ENCODE measurements at places on chromosomes 16 and 17.

DNA sequence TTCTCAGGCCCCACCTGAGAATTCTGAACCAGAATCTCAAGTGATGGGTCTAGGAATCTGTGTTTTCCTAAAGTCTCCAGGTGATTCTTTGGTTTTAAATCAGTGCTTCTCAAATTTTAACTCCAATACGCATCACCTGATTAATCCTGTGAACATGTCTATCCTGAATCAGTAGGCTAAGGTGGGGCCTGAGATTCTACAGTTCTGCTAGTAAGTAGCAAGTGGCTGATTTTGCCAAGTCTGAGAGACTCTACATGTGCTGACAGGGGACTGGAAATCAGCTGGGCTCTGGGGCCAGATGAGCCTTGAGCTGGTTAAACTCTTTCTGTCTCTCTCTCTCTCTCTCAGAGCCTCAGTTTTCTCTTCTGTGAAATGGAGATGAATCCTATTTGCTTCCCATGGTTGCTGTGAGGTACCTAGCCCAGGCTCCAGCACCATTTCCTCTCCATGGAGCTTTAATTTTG lies 9.0 kb downstream of the CCR7 start:
- DNase-seq, result peak; percentile 1

GRCh38 chr17:61794792-61795191 lies 68.5 kb downstream of the BRIP1 start:
- no peak for DNase-seq

GRCh38 chr17:4716081-4716480 lies 5.6 kb downstream of the ARRB2 start:
- no peak for DNase-seq

- DNase-seq, result no peak
These were observed 32.0 kb upstream of the ENDOV start for GRCh38 chr17:80382956-80383355.

- DNase-seq, result no peak
These were observed 51.9 kb downstream of the ABCA8 start for GRCh38 chr17:68903286-68903685.

DNA sequence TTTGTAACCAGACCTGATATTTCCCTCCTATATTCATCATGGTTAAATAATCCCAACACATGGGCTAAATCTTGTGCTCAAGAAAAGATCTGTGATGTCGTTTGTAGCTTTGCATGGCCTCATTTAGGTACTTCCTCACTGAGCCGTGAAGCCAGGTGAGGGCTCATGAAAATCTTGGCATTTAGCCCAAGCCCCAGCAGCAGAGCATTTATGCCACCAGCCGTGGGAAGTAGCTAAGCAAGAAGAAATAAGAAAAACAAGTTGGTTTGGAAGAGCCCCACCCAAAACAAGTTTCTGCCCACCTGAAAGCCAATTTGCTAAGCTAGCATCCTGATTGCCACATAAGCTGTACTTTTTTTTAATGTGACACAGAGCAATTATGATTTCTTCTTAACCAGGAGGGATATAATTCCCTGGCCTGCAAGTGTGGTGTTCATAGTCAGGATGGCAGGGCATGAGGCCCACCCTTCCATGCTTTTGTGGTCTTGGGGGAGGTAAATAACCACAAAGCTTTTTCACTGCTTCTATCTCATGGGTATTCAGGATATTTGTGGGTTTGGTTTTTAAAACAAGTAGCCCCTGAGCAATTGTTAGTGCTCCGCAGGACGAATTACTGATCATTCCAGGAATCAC lies 10.5 kb downstream of the TMIGD1 start:
- DNase-seq, result no peak

GRCh38 chr17:4706121-4706520 lies 2.2 kb upstream of the PELP1 start:
- no peak for DNase-seq

DNA sequence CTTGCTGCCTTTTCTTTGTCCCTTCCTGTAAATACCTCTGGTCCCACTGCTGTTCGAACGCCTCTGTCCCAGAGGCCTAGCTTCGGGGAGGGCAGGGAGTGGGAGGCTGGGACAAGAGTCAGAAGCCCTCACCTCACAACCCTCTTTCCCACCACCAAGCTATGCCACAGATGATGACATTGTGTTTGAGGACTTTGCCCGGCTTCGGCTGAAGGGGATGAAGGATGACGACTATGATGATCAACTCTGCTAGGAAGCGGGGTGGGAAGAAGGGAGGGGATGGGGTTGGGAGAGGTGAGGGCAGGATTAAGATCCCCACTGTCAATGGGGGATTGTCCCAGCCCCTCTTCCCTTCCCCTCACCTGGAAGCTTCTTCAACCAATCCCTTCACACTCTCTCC lies 10.4 kb downstream of the ARRB2 start:
- DNase-seq, result no peak

DNA sequence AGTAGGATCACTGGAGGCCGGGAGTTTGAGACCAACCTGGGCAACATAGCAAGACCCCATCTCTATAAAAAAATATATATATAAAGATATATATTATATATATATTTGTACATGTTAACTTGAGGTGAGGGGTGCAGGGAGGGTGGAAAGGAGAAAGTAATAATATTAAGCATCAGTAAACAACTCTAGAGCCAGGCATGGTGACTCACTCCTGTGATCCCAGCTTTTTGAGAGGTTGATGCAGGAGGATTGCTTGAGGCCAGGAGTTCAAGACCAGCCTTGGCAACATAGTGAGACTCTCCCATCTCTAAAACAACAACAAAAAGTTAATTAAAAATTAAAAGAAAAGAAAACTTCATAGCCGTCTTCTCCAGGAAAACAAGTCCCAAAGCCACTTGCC lies 61.7 kb upstream of the SMURF2 start:
- DNase-seq, result no peak

- DNase-seq, result no peak
These were observed 1.9 kb downstream of the LYRM1 start for GRCh38 chr16:20902426-20902825.

- DNase-seq, result no peak
These were observed 158.5 kb upstream of the RPH3AL start for GRCh38 chr17:511001-511698.

GRCh38 chr17:28494445-28495188 lies 11.5 kb upstream of the FOXN1 start:
- peak; percentile 83 for DNase-seq

DNA sequence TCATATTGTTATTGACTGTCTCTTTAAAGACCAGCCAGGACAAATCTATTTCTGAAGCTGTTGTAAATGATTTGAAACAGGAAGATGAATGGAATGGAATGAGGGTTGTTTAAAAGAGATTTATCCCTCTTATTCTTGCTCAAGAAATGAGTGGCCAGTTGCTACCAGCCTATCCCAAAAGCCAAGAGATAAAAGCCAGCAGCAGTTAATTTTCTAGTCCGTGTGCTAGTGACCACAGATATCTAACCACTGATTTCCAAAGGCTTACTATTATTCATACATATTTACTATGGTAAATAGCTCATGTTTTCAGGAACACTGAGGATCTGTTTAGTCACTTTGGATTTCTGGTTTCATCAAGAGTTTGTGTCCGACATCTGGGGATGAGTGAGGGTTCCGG lies 105.7 kb downstream of the CDH13 start:
- no peak for DNase-seq

GRCh38 chr16:87762620-87763019 lies 3.2 kb downstream of the KLHDC4 start:
- no peak for DNase-seq

DNA sequence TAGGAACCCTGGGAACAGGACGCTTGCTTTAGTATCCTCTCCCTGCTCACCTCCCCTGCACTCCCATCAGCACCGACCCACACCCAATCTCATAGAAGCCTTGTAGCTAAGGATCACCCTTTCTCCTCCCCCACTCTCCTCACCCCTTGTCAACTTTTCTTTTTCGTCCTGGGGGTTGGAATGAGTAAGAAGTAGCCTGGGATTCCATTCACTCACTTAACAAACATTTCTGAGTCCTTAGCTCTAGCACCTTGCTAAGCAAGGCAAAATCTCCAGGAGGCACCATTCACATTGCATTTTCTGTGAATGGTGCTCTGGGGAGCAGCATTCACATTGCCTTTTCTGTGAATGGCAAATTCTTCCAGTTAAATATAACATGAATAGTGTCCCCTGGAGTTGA lies 1.1 kb upstream of the PGAP3 start:
- no peak for DNase-seq

GRCh38 chr17:9906616-9907015 lies 1.5 kb upstream of the RCVRN start:
- DNase-seq, result no peak

GRCh38 chr16:50144211-50144610 lies 8.9 kb upstream of the TENT4B start:
- no peak for DNase-seq

DNA sequence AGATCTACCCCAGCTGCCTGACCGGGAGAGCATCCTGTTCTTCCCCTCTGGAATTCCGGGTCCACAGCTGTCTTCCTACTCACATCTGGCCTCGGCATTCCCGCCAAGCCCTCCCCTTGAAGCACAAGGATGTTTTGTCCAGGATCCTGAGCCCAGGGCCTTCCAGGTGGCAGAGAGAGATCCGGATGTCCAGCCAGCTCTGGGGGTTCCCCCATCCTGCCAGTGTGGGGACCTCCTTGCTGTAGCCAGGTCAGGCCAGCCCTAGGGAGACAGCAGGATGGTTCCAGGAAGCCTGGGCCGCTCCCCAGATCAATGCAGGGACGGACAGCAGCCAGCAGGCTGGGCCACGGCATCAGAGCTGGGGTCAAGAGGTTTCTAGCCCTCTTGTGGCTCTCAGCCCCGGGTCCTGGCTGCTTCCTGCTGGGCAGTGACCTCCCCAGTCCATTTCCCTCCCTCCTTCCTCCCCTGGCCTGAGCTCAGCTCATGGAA lies 55.3 kb downstream of the SOCS3 start:
- DNase-seq, result no peak

DNA sequence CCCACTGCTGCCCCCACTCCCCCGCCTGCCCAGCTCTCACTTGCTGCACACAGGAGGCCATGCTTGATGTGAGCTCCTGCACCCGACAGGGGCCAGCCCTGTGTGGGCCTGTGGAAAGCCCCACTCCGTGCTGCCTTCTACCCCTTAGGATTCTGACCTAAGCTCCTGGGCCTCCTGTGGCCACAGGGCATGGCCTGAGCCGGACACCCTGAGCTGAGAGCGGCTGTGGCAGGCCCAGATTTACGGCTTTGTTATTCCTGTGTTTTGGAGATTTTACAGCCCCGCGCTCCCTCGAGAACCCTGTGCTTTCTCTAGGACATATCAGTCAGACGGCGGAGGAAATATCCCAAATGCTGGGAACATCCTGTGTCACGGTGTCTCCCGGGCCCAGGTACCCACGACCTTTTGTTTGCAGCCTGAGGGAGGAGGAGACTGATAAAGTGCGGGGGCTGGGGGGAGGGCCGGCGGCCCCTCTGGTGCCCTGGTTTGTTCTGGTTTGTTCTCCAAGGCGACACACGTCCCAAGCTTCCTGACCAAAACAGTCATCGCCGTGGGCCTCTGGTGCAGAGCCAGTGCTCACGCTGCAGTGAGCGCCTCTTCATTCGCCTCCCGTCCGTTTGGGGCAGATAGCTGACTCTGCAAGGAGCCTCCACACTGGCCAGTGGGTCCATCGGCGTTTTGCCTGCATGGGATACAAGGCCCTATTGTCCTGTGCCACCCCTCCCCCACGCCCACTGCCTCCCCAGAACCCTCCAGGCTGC lies 363.4 kb downstream of the C16orf95 start:
- no peak for DNase-seq
